ENCODE measurements at places on chromosomes 7 and 10. TPM values are rescaled to one million over a fixed set of nuclear protein-coding genes. Genes with fewer than 3 reads are reported as not detected.

The SLC18A2 gene
- not detected for total RNA-seq

The VPS37D gene
- 1.3 TPM for total RNA-seq

The SLC18A3 gene
- total RNA-seq = not detected

The MOGAT3 gene
- not detected for total RNA-seq

The AKR1D1 gene
- not detected for total RNA-seq

The CC2D2B gene
- total RNA-seq = not detected

The MYH16 gene
- 0.97 TPM for total RNA-seq
